ENCODE measurements at places on chromosomes 6 and 20.

GRCh38 chr20:16942756-16943155 is 194.6 kb downstream of the OTOR start:
- DNase-seq = no peak

DNA sequence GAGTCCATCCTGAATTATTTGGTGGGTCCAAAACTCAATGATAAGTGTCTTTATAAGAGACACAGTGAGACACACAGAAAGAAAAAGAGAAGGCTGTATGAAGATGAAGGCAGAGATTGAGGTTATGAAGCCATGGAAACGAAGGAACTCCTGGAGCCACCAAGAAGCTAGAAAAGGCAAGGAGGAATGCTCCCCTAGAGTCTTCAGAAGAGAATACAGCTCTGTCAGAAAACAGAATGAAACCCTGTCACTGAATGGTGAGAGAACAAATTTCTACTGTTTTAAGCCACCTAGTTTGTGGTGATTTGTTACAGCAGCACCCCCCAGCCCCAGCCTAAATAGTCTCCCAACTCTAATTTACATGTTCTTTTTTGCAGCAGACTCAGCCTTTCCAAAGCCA is 635.1 kb downstream of the EPHA7 start:
- no peak for DNase-seq

DNA sequence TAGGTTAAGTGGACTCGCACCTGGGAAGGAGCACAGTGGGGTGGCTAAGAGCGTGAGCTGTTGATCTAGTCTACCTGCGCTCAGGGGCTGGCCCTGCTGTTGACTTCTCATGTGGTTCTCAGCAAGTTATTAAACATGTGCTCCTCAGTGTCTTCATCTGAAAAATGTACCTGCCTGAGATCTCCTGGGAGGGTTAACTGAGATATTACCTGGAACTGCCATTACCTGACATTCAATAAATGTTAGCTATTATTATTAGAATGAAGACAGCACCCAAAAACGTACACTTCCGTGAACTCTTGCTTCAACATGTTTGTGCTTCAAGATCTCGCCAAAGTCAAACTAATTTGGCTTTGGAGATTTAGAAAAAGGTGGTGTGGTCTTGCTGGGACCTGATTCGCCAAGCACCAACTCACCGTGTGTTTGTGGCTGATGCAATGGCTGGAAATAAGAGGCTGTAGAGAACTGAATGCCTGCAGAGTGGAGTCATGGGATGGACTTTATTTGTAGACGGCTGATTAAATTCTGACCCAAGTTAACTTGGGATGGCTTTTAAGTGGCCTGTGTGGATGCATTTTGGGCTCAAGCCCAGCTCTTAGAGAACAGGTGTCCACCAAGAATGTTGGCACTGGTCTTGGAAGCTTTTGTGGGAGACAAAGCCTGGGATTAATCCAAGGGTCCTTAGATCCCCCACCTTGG is 692.9 kb downstream of the QKI start:
- no peak for DNase-seq

GRCh38 chr6:15819841-15820240 is 157.0 kb upstream of the DTNBP1 start:
- DNase-seq = no peak

- DNase-seq = no peak
These were observed 1.2 kb upstream of the SSTR4 start for GRCh38 chr20:23033918-23034317.

DNA sequence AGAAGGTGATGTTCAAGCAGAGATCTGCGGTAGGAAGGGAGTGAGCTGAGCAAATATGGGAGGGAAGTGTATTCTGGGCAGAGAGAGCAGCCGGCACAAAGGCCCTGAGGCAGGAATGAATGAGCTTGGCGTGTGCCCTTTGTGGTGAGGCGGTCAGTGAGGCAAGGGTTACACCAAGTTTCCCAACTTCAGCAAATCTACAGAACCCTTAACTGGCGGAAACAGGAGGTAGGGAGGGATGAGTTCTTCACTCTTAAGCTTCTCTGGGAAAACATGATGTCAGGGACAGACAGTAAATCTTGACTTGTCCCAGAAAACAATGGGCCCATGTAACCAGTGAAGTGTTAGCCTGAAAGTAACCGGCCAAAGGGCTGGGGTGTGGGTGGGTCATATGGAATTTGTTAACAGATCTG is 97.1 kb upstream of the PTPN1 start:
- no peak for DNase-seq

- DNase-seq = no peak
These were observed 12.7 kb downstream of the FAM110A start for GRCh38 chr20:845941-846893.

DNA sequence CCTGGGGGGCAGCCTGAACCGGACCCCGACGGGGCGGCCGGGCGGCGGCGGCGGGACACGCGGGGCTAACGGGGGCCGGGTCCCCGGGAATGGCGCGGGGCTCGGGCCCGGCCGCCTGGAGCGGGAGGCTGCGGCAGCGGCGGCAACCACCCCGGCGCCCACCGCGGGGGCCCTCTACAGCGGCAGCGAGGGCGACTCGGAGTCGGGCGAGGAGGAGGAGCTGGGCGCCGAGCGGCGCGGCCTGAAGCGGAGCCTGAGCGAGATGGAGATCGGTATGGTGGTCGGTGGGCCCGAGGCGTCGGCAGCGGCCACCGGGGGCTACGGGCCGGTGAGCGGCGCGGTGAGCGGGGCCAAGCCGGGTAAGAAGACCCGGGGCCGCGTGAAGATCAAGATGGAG is 636 bp downstream of the SRF start:
- DNase-seq = no peak

- no peak for DNase-seq
These were observed 711.3 kb upstream of the GJE1 start for GRCh38 chr6:141421378-141421777.

GRCh38 chr6:28425944-28426541 is 17.2 kb downstream of the ZSCAN23 start:
- no peak for DNase-seq

DNA sequence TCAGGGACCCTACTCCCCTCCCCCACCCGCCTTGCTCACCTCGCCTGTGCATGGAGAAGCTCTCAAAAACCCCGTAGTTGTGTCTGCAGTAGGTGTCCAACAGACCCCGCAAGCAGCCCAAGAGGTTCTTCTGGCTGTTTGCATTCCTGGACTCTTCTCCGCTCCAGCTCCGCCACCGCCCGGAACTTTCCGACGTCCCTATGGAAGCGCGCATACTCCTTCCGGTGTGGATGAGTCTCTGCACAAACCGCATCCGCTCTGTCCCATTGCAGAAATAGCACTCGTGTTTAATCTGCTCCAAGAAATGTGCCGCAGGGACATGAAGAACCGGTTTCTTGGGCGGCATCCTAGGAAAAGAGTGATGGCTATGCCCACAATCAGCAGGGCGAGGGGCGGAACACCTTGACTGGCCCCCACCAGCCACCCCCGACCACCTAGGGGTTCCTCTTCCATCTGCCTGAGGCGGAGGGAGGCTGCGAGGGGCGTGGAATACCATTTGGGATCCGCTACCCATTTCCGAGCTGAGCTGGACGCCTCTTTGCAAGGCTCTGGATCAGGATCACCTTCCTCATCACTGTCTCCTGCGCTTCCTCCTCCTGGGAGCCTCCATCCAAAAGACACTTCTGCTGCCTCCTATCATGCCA is 20.2 kb downstream of the HLA-DRA start:
- no peak for DNase-seq

DNA sequence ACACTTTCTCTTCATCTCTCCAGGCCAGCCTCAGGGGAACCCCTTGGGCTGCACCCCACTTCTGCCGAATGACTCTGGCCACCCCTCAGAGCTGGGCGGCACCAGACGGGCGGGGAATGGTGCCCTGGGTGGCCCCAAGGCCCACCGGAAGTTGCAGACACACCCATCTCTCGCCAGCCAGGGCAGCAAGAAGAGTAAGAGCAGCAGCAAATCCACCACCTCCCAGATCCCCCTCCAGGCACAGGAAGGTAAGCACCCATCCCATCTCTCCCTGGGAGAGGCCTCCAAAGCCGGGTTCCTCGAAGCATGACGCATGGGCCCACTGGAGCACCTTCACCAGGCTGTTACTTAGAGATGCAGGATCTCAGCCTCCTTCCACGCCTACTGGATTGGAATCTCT is 11.3 kb downstream of the MDFI start:
- DNase-seq = no peak

- DNase-seq = no peak
These were observed 39.0 kb downstream of the GMPR start for GRCh38 chr6:16277101-16277981.

- no peak for DNase-seq
These were observed 109.5 kb upstream of the CLDN20 start for GRCh38 chr6:155154158-155154830.

- no peak for DNase-seq
These were observed 12.8 kb downstream of the ME1 start for GRCh38 chr6:83417880-83418663.

DNA sequence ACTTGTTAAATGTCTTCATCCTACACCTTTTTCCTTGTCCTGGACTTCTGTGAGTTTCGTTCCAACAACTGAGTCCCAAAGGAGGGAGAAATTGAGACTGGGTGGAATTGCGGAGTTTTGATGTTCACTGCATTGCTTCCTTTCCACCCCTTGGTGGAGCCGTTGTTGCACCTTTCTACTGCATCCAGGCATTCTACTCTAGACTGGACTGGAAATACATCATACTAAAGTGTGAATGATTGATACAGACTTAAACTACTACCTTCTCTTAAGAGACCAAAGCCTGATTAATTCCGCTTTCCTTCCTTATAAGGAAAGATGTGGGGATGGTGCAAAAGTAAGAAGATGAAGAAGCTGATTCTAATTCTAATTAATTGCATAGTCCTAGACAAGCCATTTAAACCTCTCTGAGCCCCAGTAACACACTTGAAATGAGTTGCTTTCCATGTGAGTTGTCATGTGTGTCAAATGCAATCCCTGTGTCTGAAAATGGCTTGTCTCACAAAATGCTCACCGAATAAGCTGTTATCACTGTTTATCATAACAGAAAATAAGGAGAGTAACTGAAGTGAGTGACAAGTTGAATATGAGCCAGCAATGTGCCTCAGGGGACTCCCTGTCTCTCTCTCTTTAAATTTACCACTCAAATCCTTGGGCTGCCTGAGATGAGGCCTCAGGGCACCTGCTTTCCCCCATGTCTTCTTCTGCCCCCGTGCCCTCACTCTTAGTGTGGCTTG is 338.3 kb upstream of the CHD6 start:
- no peak for DNase-seq

DNA sequence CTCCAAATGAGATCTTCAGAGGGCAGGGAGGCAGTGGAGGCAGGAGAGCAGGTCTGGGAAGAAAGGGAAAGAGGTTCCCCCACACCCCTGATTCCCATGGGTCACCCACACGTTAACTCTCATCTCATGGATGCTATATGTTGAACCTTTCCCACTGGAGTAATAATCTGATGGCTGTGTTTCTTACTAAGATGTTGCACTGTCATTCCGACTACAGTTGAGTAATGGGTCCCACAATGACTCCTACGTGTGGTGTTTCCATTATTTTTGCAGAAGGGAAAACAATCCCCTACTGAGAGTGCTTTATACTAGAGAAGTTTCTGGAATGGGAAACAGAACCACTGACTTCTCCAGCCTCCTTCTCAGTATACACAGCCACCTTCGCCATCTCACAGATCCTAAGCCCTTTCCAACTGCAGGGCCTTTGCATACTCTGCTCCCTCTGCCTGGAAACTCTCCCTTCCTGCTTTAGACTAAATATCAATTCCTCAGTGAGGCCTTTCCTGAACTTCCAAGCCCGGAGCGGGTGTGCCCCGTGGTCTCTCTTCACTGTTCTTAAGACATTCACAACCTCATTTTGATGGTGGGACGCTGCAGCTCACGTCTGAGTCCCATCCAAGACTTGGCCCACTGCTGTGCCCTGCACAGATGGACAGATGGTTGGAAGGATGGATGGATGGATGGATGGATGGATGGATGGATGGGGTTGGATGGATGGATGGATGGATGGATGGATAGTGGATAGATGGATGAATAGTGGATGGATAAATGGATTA is 238.6 kb upstream of the PMEPA1 start:
- DNase-seq = no peak

GRCh38 chr6:21907291-21907690 is 313.7 kb downstream of the SOX4 start:
- DNase-seq = no peak

- DNase-seq = no peak
These were observed 698 bp upstream of the LRP11 start for GRCh38 chr6:149864578-149865535.

DNA sequence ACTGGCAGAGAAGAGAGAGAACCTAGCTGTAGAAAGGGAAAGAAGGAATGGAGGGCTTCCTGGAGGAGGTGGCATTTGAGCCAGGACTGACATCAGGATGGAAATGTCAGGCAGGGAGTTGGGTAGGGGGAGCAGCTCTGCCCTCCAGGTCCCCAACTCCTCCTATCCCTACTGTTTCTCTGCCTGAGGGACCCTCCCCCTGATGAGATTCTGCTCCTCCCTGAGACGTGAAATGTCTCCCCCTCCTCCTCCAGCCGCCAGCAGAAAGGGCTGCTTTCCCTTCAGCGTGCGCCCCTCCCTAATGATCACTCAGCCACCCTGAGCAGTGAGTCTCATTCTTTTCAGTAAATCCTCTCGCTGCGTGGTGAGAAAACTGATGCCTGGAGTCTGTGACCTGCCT is 40.6 kb downstream of the HLA-DPB1 start:
- DNase-seq = no peak

DNA sequence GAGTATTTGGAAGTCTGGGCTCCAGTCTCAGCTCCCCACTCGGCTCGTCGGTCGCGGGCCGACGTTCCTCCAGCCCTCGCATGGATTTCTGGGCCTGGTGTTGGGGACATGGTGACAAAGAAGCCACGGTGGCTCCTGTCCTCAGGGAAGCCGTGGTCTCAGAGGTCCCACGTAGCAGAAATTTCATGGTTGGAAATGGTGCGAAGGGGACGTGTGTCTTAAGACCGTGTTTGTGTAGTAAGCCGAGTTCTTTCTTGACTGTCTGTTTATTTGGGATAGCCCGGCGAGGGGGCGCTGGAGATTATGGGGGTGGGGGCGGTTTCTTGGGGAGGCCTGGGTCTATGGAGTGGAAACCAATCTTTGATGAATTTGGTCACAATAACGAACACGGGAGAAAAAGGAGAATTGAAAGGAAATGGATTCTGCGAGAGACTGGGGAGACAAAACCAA is 23.5 kb upstream of the MAP3K7 start:
- no peak for DNase-seq

DNA sequence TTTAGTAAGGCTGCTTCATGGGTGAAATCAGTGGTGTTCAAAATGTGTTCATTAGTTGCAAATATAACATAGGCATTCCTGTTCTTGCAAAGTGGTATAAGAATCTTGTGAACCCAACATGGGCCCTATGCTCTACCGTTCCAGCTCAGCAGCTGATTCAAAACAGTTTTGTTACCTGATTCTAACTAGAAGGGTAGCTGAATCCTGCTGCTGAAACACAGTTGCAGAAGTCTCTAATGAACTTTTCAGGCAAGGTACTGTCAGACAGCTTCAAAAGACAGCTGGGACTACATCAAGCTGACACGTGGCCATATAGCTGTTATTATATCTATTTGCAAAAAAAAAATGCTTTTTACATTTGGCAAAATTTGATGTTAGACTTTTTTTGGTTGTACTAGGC is 22.7 kb downstream of the THEMIS start:
- DNase-seq = no peak

DNA sequence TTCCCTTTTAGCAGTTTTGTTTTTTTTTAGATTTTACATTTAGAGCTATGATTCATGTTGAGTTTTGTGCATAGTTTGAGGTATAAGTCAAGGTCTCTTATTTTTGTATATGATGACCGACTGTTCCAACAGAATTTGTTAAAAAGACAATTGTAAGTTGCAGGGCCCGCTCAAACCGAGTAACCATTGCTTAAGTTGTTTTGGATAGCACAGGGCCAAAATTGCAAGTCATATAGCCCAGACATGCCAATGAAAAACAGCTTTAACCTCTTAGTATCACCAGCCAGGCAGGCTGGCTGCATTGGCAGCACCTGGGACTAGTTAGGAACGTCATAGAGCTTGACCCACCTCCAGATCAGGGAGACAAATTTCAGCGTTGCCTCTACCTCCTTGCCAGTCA is 47.3 kb downstream of the PFDN4 start:
- no peak for DNase-seq
